ENCODE measurements at places on chromosomes 5 and 9.

DNA sequence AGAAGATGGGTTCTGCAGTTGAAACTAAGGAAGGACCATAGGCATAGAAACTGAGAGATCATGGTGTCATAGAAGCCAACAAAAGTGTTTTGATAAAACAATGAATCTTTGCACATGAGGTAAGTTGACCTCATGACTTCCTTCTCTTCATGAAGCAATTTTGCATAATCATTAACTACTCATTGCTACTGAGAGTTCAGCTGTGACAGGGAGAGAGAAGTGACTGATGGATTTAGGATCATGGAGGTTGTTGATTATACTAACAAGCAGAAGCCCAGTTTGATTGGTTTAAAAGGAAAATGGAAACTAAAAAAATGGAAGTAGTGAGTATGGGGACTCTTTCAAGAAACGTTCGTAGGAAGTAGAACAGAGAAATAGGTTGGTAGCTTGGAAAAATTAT, 51.2 kb downstream of the PARP8 start:
- no peak for DNase-seq

GRCh38 chr5:55994495-55994997, at the start of gene IL6ST:
IL6ST (minus strand) TSS chr5:55994963; CDS start chr5:55976278, 18,685 bp downstream.
- DNase-seq = no peak

DNA sequence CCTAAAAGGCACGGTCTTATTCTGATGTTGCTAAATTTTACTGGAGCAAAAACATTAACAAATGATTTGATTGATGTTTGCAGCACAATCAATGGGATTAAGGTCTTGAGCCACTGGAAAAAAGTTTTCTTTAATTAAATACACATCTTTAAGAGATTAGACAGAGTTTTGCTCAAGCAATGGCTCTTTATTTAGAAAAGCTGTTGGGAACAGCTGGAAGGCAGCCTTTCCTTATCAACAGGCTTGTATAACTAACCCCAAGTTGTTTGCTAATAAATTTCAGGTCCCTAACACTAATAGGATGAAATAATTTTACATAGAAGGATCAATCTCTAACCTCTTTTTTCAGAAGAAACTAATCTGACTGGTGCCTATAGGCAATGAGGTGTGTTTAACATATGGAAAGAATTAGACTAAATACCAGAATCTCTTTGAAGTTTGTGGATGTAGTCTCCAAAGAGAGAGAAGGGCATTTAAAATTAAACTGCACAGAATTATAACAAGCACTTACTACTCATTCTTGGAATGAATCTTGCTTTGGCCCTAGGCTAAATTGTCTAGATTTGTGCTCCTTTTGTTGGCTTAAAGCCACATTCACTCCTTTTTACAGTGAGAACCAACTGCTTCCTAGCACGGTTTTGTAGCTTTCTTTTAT, 67.3 kb upstream of the TNFAIP8 start:
- no peak for DNase-seq

DNA sequence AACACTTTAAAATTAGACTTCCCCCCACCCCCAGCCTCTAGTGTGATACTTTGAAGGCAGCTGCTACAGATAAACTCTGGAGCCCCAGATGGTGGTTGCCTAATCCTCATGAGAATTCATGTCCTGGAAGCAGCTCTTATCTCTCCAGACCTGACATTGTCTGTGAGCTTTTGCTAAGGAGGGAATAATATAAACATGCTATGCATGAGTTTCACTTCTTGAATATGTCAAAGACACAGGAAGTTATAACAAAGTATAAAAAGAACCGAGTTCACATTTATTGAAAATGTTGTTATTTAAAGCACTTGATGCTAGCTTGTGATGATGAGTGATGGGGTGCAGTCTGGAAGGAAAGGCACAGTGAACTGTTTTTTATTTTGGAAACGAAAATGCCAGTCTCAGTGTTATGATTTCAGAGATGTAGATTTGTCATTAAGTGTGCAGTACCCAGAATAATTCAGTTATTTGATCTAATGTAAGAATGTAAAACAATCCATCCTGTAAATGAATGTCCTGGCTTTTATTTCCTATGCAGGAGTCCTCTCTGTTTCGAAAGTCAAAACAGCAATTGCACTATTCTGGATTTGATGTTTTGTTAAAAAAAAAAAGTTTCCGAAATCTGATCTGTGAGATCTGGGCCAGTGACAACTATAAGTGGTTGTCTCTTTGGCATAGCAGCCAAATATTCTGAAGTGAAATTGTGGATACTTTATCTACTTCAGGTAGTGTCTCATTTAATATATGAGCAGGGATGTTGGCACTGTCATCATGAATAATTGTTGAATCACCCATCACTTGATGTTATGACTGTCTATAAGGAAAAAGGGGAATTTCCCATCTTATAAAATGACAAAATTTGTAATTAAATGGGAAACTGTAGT, 77.0 kb downstream of the ZCCHC7 start:
- no peak for DNase-seq

DNA sequence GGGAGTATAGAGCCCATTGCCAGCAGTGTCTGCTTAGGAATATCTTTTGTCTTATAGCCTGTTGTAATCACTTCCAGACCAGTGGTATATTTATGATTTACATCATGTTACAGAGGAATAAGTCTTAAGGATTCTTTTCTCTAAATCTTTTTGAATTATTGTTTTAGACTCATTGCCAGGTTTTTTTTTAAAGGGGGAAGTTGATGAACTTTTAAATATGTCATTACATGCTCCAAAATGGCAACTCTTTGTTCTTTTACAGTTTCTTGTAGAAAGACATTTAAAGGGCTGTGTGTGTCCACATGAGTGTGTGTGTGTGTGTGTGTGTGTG, 59.4 kb upstream of the NFIB start:
- no peak for DNase-seq

DNA sequence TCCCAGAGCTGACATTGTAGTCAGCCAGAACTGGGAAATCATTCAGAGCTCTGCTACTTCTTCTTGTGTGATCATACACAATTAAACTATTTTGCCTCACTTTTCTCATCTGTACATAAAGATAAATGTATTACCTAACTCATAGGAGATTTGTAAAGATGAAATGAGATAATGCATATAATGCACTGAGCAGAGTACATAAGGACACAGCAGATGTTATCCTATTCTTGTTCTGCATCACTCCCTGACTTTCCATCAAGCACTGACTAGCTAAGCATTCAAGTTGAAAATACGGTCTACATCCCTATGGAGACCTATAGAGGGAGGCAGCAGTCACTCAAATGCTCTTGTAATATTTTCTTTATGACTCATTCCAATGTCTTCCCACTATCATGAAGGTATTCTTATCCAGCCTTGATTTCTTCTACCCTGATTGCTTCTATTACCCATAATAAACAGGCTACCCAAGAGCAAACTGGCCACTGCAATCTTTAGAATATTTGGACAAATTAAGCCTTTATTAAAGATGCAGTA, 16.3 kb upstream of the PRR16 start:
- no peak for DNase-seq

All from Right ventricle myocardium superior (tissue), 1 donor.